Adrenal gland (tissue), 19 donors: ENCODE measurements at places on chromosomes 13 and 19. TPM values are rescaled to one million over a fixed set of nuclear protein-coding genes. Genes with fewer than 3 reads are reported as not detected.

GRCh38 chr13:31945202-31945961 lies 86.2 kb upstream of the FRY start:
- H3K27ac ChIP-seq = no peak overlapping the region
- H3K4me3 ChIP-seq = no peak overlapping the region
- no peaks in the 10 kb centered on the region for H3K27me3 ChIP-seq
- H3K36me3 ChIP-seq = no peaks in the 10 kb centered on the region
- no peaks in the 10 kb centered on the region for H3K4me1 ChIP-seq
- peak; percentile 61 for DNase-seq

DNA sequence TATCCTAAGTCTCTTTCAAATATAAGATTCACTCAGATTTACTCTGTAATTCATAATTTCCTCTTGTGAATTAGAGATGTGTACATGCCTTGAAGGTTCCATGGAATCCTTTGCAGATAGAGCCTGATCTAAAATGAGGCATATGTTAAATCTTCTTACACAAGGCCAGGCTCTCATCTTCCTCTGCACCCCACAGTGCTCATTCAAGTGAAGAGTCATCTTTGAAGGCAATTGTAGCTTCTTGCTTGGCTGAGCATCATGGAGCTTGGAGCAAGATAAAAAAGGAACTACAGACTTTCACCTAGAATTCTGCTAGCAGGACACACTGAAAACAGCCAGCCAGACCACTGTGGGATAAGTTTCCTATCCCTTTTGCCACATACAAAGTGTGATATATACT lies 566.4 kb downstream of the PCDH9 start:
- no peak overlapping the region for H3K4me3 ChIP-seq
- H3K27me3 ChIP-seq = no peaks in the 10 kb centered on the region
- H3K27ac ChIP-seq = no peak overlapping the region
- H3K4me1 ChIP-seq = peaks cover 13% of the 10 kb centered on the region

GRCh38 chr19:44698492-44699201 lies at the start of gene CEACAM16:
TSS of gene CEACAM16 (plus strand) at chr19:44699151. CDS start at chr19:44701457, 2,306 bp downstream.
- H3K27ac ChIP-seq = no peak within 1 kb of the TSS
- H3K4me3 ChIP-seq = no peak within 1 kb of the TSS
- no peak for DNase-seq
- no peaks in the 10 kb centered on the region for H3K27me3 ChIP-seq
- H3K36me3 ChIP-seq = no peaks in the 10 kb centered on the region

GRCh38 chr19:34067861-34068271 lies 104.4 kb upstream of the LSM14A start:
- H3K36me3 ChIP-seq = no peaks in the 10 kb centered on the region
- no peak overlapping the region for H3K27ac ChIP-seq
- peaks cover 29% of the 10 kb centered on the region for H3K27me3 ChIP-seq
- H3K4me3 ChIP-seq = no peak overlapping the region

- peaks cover 49% of the 10 kb centered on the region for H3K4me1 ChIP-seq
- H3K36me3 ChIP-seq = no peaks in the 10 kb centered on the region
- peak overlapping the region; percentile 56 for H3K4me3 ChIP-seq
- peak; percentile 46 for DNase-seq
- no peaks in the 10 kb centered on the region for H3K27me3 ChIP-seq
These were observed 29.1 kb downstream of the NFIX start for GRCh38 chr19:13024126-13024950.

USP12 gene
- 13.6 TPM for total RNA-seq

ANKRD27 gene
- total RNA-seq = 24.7 TPM

DNA sequence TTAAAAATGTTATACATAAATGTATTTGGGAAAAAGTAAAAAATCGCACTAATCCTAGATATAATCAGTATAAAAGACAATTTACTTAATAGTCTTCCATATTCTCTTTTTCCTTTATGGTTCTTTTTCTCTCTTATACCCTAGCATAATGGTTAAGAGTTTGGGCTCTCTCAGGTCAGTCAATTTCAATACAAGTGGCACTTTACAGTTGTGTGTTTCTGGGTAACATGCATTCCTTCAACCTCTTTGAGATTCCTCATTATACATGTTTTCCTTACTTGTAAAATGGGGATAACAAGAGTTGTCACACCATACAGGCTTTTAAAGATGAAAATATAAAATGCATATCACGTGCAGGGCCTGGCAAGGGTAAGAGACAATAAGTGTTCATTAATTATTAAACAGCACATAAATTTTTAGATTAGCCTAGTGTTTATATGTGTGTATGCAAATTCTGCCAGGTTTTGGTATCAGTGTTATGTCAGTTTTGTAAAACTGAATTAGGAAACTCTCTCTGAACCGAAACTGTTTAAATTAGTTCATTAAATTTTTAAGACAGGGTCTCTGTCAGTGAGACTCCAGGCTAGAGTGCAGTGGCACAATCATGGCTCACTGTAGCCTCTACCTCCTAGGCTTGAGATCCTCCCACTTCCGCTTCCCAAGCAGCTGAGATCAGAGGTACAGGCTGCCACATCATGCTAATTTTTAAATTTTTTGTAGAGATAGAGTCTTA lies 49.8 kb downstream of the ELF1 start:
- H3K4me1 ChIP-seq = peaks cover 11% of the 10 kb centered on the region
- no peaks in the 10 kb centered on the region for H3K36me3 ChIP-seq
- no peaks in the 10 kb centered on the region for H3K27me3 ChIP-seq
- no peak for DNase-seq
- H3K4me3 ChIP-seq = no peak overlapping the region

PRX gene
- total RNA-seq = 10.8 TPM

GRCh38 chr19:52785506-52785905 lies 1.1 kb downstream of the ZNF600 start:
- H3K27me3 ChIP-seq = no peaks in the 10 kb centered on the region
- peak overlapping the region; percentile 80 for H3K4me3 ChIP-seq
- DNase-seq = no peak
- peaks cover 4% of the 10 kb centered on the region for H3K4me1 ChIP-seq
- no peaks in the 10 kb centered on the region for H3K36me3 ChIP-seq

- peaks cover 27% of the 10 kb centered on the region for H3K36me3 ChIP-seq
- no peaks in the 10 kb centered on the region for H3K27me3 ChIP-seq
- peak overlapping the region; percentile 82 for H3K27ac ChIP-seq
- H3K4me1 ChIP-seq = peaks cover 78% of the 10 kb centered on the region
- no peak overlapping the region for H3K4me3 ChIP-seq
These were observed 6.4 kb downstream of the IRS2 start for GRCh38 chr13:109779876-109780510.

DNA sequence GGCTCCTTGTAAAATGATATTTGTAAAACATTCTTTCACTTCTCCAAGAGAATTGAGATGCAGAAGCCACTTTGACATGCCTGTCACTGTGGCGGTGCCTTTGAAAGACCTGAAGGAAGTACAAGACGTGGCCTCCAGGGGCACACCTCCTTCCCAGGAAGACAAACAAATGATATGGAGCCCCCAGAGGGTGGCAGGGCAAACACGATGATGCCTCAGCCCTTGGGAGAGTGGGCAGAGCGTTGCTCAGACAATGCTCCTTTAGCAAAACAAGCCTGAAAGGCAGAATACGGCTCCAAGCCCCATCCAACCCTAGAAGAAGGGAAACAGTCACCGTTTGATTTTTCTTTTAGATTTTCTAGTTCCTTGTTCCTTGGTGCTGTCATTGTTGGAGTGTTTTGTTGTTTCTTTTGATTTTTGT lies 9.2 kb upstream of the ATP12A start:
- no peaks in the 10 kb centered on the region for H3K27me3 ChIP-seq
- H3K4me1 ChIP-seq = peaks cover 3% of the 10 kb centered on the region
- no peak overlapping the region for H3K4me3 ChIP-seq
- no peaks in the 10 kb centered on the region for H3K36me3 ChIP-seq
- H3K27ac ChIP-seq = no peak overlapping the region
- DNase-seq = no peak

- DNase-seq = peak; percentile 91
- H3K27me3 ChIP-seq = no peaks in the 10 kb centered on the region
- H3K4me1 ChIP-seq = peaks cover 52% of the 10 kb centered on the region
- peak within 1 kb of the TSS; percentile 68 for H3K27ac ChIP-seq
- no peaks in the 10 kb centered on the region for H3K36me3 ChIP-seq
These were observed at the start of gene NUDT19 for GRCh38 chr19:32691291-32691951. TSS of gene NUDT19 (plus strand) at chr19:32691821. CDS start at chr19:32691961, 140 bp downstream.

SLC46A3 gene
- total RNA-seq = 32.3 TPM
